ENCODE measurements at places on chromosomes 11 and 22.

DNA sequence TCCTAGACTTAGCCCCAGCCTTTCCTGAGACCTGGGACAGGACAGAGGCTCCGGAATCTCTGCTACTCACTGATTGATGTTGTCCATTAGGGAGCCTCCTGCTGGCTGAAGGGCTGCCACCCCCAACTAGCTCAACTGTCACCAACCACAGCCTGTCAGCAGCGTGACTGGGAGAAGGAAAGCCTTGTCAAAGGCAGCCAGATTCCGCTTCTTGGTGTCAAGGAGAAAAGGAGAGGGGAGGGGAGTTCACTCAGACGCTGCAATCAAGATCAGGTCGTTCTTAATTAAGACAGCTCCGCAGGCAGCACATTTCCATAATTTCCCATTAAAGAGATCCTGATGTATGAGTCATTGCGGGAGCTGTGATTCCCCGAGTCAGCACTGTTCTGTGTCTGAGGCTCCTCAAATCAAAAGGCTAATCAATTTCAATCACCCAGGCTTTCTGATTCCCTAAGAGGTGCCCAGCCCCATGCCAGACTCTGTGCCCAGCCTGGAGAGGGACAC is 152.8 kb upstream of the ZBED5 start:
- no peak for DNase-seq

- no peak for DNase-seq
Observed at GRCh38 chr22:24325105-24325757, 54.6 kb downstream of the SPECC1L start.

DNA sequence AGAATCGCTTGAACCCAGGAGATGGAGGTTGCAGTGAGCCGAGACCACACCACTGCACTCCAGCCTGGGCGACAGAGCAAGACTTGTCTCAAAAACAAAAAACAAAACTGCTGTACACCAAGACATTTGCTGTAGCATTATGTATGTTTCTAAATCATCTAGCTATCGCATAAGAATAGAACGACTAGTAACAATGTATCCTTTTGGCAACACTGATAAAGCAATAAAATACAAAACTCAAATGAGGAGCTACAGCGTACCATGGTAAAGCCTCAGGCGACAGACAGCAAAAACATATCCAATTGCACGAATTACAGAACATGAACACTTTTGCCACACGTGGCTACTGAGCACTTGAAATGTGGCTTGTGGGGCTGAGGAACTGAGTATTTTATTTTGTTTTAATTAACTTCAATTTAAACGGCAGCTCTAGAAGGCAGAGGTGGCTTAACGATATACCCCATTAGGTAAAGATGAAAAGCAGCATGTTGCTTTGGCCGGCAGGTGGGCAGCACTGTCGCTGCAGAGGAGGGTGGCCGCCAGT is 2.3 kb downstream of the TUBGCP6 start:
- no peak for DNase-seq

GRCh38 chr11:5603326-5603725 is 6.9 kb downstream of the TRIM6 start:
- DNase-seq, result no peak

DNA sequence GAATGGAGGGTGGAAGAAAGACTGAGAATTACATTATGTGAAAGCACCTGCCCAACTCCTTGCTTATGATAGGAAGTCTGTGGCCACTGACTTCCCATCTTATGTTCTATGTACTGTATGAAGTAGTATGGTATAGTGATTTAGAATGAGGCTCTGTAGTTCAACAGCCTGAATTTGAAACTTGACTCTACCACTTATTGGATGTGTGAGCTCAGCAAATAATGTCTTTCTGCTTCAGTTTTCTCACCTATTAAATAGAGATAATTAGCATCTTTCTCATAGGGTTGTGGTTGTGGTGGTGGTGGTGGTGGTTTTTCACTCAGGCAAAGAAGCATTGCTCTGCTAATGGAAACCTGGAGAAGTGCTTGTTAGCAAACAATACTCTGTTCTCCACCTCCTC is 121.6 kb downstream of the PAX6 start:
- no peak for DNase-seq

- peak; percentile 81 for DNase-seq
Observed at GRCh38 chr22:35629406-35630216, 12.5 kb upstream of the MB start.

DNA sequence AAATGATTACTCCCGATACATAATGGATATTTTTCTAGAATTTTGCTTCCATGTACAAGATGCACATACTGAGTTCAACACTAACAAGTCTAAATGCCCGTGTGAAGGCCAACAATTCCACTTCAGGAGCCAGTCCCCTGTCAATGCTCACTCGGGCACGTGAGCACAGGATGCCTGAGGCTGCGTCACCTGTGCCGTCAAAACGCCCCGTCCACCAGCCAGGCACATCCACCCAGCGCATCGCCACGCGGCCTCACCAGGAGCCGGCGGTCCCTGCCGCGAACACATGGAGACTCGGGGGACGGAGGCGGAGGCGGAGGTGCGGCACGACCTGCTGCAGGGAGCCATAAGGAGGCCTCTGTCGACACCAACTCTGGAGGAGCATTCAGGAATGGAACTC is 9.8 kb downstream of the TOLLIP start:
- no peak for DNase-seq
